ENCODE measurements at places on chromosomes 4 and X.

GRCh38 chrX:151771726-151772125, 37.2 kb downstream of the CNGA2 start:
- DNase-seq = no peak

DNA sequence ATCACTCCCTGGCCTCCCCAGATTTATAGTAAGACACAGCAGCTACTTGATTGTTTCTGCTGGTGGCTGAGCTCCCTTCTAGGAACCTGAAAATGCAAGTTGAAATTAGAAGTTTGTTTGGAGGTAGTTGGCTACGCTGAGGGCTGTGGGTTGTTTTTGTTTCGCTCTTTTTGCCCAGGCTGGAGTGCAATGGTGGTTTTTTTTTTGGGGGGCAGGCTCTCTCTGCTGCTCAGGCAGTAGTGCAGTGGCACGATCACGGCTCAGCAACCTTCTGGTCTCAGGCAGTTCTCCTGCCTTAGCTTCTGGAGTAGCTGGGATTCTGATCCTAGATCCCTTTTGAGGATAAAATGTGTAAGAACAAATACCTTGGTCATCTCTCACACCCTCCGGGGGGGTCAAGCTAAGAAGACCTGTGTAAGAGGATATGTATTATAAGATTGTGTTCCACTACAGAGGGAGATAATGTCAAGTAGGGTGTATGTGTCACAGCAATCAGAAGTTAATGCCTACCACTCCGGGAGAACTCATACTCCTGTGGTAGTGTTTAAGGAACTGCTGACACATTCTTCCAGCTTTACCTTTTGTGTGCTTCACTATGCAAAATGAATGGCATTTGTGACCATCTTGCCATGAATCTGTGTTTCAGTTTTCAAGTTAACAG, 9.7 kb downstream of the JADE1 start:
- no peak for DNase-seq

DNA sequence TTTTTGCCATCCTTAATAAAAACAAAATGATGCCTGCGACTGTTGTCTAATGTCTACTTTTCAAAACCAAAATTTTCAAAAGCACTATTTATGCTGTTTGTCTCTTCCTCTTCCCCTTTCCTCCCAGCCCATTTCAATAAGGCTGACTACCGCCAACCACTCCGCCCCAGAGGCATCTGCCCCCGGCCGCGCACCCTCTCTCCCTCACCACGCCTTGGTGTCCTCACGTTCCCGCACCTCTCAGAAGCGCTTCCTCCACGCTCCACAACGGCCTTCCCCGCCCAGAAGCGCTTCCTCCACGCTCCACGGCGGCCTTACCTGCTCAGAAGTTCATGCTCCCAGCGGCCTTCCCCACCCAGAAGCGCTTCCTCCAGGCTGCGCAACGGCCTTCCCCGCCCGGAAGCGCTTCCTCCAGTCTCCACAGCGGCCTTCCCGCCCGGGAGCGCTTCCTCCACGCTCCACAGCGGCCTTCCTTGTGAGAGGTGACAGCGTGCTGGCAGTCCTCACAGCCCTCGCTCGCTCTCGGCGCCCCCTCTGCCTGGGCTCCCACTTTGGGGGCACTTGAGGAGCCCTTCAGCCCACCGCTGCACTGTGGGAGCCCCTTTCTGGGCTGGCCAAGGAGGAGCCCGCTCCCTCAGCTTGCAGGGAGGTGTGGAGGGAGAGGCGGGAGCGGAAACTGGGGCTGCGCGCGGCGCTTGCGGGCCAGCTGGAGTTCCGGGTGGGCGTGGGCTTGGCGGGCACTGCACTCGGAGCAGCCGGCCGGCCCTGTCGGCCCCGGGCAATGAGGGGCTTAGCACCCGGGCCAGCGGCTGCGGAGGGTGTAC, 490.4 kb upstream of the ZFP42 start:
- DNase-seq = no peak

DNA sequence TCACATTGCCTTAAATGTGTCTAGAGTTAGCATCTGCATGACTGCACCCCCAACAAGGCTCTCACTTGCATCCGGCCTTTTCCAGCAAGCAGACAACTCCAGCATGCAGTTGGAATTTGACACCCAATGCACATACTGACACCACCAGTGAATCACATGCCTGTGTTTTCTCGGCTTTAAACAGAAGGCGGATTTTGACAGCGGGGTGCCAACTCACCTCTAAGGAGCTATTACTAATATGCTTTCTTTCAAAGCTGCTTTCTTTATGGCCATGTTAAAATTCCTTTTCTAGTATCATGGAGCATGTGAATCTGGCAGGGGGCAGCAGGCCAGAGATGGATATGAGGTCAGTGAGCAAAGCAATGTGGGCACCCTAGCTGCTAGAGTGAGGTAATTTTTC, 78.0 kb upstream of the CLNK start:
- DNase-seq = no peak

DNA sequence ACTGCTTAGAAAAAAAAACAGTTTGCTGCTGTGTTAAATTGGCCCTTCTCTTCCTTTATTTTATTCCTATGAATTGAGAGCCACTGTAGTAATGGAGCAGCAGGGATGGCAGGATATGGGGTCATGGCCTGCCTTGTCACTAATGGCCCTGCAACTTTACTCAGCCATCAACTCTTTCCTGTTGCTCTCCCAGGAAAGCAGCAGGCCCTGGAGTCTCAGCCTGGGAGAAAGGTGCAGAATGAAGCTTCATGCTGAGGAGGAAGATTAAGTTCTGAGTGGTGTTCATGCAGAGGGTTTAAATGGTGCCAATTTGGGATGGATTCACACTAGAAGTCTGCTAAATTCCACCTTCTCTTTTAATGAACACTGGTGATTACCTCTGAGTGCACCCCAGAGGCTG, 285.6 kb downstream of the GPAT3 start:
- no peak for DNase-seq

GRCh38 chr4:140884431-140885058, 128.4 kb upstream of the TBC1D9 start:
- no peak for DNase-seq

GRCh38 chrX:20067709-20068561, 48.8 kb downstream of the MAP7D2 start:
- DNase-seq = peak; percentile 88

DNA sequence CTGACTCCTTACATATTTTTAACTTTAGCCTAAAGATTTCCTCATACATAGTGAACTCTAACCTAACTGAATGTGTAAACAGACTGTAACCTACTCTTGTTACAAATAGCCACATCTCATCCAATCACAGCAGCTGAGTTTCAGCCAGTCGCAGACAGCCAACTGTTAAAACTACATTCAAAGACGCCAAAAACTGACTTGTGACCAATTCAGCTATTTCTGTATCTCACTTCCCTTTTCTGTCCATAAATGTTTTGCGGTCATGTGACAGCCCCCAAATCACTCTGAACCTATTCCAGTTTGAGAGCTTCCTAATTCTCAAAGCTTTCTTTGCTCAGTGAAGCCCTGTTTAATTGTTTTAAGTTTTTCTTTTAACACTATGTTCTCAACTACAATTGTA, 2731.9 kb downstream of the ARAP2 start:
- no peak for DNase-seq

DNA sequence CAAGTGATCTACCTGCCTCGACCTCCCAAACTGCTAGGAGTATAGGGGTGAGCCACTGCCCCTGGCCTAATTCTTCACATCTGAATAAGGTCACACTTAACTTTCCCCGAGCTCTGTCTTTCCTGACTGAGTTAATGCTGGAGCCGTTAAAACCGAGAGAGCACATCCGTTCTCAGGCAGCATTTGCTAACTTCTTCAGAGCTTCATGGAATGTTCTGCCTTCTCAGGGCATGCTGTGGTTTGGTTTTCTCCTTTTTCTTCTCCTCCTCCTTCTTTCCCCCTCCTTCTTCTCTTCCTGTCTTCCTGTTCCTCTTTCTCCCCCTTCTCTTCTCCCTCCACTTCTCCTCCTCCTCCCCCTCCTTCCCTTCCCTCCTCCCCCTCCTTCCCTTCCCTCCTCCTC, 119.9 kb downstream of the ASMT start:
- DNase-seq = no peak

DNA sequence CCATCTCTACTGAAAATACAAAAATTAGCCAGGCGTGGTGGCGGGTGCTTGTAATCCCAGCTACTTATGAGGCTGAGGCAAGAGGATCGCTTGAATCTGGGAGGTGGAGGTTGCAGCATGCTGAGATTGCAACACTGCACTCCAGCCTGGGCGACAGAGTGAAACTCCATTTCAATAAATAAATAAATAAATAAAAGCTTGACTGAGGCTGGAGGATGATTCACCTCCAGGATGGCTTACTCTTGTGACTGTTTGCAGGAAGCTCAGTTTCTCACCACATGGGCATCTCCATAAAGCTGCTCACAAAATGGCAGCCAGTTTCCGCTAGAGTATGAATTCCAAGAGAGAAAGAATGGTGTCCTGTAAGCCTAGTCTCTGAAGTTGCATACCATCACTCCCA, 191.7 kb upstream of the EDNRA start:
- DNase-seq = no peak

- no peak for DNase-seq
These were observed 11.7 kb upstream of the STATH start for GRCh38 chr4:69984030-69984443.

- peak; percentile 34 for DNase-seq
These were observed 2.9 kb downstream of the PAK3 start for GRCh38 chrX:111098874-111099273.

GRCh38 chr4:153224474-153224873, 20.2 kb downstream of the TRIM2 start:
- DNase-seq = no peak

DNA sequence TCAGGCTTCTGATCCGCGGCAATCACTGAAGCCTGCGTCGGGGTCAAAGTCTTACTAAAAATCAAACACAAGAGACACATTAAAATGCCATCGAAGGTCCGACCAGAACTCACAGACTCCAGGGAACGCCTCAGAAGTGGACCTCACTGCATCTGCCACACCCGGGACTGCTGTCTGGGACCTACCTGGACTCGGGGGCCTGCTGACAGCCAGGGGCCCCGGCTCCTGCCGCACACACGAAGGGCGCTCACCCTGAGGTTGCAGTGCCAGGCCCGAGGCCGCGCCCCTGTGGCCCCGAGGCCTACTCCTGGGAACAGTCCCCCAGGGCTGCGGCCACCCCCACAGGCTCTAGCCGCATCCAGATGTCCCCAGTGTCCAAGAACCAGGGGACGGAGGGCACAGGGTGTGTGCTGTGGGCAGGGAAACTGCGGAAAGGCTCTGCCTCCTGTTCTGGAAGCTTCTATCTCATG, 7.4 kb downstream of the CTBP1 start:
- DNase-seq = no peak

GRCh38 chrX:30690330-30690729, 37.1 kb downstream of the GK start:
- no peak for DNase-seq

- DNase-seq = no peak
These were observed 1.1 kb downstream of the ZIC3 start for GRCh38 chrX:137566746-137567679.

- DNase-seq = no peak
These were observed 113.5 kb upstream of the TMEM164 start for GRCh38 chrX:109889289-109890006.

GRCh38 chr4:16516796-16517439, 290.6 kb upstream of the TAPT1 start:
- DNase-seq = peak; percentile 52

GRCh38 chr4:6448476-6449170, 23.8 kb downstream of the PPP2R2C start:
- no peak for DNase-seq

GRCh38 chr4:6658597-6659075, 18.2 kb downstream of the MRFAP1 start:
- peak; percentile 53 for DNase-seq

GRCh38 chrX:147832707-147833348, 78.9 kb upstream of the FMR1 start:
- DNase-seq = no peak

- no peak for DNase-seq
These were observed 13.2 kb downstream of the PSAPL1 start for GRCh38 chr4:7421356-7422150.

- DNase-seq = no peak
These were observed 18.5 kb upstream of the AP1AR start for GRCh38 chr4:112213091-112213490.

DNA sequence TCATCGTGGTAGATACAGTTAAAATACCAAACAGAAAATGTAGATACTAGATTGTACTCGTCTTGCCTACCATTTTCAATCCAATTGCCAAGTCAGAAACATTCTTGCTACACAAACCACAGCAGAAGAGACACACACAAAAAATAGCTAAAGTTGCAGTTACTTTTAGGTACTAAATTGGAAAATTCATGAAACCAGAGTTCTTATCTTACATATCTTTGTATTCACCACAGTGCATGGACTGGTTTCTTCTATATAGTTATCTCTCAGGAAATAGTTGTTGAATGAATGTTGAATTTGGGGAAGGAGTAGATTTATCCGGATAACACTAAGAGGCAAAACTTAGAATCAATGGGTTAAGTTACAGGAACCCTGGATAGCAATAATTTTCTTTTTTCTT, 14.2 kb downstream of the COL4A5 start:
- DNase-seq = no peak

DNA sequence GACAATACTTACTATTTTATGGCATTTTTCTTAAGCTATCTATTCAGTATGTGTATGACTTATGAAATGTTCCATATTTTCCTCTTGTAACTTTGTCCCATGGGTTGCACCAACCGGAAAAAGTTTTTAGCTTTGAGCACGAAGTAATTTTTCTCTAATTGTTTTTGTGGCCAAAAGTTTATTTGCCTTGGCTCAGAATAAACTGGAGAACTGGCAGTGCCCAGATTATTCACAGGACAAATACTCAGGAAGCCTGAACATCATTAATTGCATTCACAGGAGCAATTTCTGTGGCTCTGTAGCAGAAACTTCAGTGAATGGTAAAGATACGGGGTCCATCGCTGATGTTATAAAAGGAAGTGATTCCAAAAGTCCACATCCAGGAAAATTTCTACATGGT, 184.5 kb downstream of the ARHGAP10 start:
- DNase-seq = no peak

Data from uterus (tissue), 4 donors.